ENCODE measurements at places on chromosomes 12 and 14. TPM values are rescaled to one million over a fixed set of nuclear protein-coding genes. Genes with fewer than 3 reads are reported as not detected.
A peak's percentile ranks its signal among the peaks of the same experiment; 100 is the strongest.

DNA sequence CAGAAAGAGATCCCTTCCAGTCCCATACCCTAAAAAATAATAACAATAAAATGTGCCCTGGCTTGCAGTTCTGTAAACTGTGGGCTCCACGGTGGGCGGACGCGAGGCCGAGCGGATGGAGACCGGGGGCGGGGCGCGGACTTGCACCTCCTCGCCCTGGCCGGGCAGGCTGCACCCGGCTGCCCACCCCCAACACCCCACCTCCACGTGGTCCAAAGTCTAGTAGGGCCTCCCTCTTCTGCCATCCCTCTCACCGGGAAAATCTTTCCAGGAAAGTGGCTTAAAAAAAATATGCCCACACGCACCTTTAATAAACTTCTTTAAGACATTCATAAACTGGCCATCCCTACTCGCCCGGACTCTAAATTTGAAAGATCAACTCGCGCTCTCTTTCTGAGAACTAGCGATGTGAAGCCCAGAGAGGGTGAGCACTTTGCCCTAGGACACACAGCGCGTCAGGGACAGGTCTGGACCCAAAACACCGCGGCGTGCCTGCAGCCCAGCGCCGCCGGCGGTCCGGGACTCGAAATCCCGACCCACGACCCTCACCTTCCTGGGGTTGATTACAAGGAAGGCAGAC, 1.9 kb upstream of the BCL11B start:
- DNase-seq: no peak
- no peaks in the 10 kb centered on the region for H3K36me3 ChIP-seq
- peaks cover 27% of the 10 kb centered on the region for H3K4me1 ChIP-seq
- H3K27me3 ChIP-seq: no peaks in the 10 kb centered on the region
- peak overlapping the region; percentile 90 for H3K4me3 ChIP-seq
- H3K27ac ChIP-seq: peak overlapping the region; percentile 74

GRCh38 chr14:73995977-73996378, 23.1 kb downstream of the ENTPD5 start:
- H3K36me3 ChIP-seq: no peaks in the 10 kb centered on the region
- H3K27me3 ChIP-seq: no peaks in the 10 kb centered on the region
- H3K4me1 ChIP-seq: no peaks in the 10 kb centered on the region
- no peak overlapping the region for H3K27ac ChIP-seq

GRCh38 chr12:131803961-131804521, 24.2 kb upstream of the MMP17 start:
- peaks cover 1% of the 10 kb centered on the region for H3K4me1 ChIP-seq
- DNase-seq: no peak
- no peak overlapping the region for H3K4me3 ChIP-seq
- H3K27me3 ChIP-seq: no peaks in the 10 kb centered on the region
- H3K36me3 ChIP-seq: peaks cover 27% of the 10 kb centered on the region
- no peak overlapping the region for H3K27ac ChIP-seq

DNA sequence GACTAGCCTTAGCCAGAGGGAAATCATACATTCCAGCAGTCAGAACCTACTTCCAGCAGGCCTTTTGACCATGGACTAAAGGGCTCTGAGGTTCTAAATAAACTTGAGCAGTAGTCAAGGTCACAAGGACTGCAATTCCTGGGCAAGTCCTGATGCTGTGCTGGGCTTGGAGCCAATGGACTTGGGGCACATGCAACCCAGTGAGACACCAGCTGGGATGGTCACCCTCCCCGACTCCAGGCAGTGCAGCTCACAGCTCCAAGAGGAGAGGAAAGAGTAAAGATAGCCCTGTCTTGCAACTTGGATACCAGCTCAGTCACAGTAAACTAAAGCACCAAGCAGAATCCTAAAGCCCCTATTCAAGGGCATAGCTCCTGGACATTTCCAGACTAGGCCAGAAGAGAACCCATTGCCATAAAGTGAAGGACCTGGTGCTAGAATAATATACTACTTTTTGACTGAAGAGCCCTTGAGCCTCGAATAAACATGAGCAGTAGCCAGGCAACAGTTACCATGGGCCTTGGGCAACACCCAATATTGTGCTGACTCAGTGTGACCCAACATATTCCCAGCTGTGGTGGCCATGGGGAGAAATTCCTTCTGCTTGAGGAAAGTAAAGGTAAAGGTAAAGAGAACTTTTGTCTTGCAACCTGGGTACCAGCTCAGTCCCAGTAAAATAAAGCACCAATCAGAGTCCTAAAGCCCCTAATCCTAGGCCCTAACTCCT, 226.2 kb upstream of the CLEC14A start:
- H3K27me3 ChIP-seq: no peaks in the 10 kb centered on the region
- H3K36me3 ChIP-seq: no peaks in the 10 kb centered on the region
- H3K4me3 ChIP-seq: no peak overlapping the region
- H3K27ac ChIP-seq: no peak overlapping the region
- no peak for DNase-seq

TMEM63C gene
- total RNA-seq: 0.76 TPM

All from T-cell (primary cell).